NCI-H2171 treated with DMSO at 0.1 percent for 48 hours (cell line): ENCODE measurements at places on chromosomes 12 and 14.

- DNase-seq, result no peak
Observed at GRCh38 chr14:104541905-104542465, 37.6 kb upstream of the C14orf180 start.

DNA sequence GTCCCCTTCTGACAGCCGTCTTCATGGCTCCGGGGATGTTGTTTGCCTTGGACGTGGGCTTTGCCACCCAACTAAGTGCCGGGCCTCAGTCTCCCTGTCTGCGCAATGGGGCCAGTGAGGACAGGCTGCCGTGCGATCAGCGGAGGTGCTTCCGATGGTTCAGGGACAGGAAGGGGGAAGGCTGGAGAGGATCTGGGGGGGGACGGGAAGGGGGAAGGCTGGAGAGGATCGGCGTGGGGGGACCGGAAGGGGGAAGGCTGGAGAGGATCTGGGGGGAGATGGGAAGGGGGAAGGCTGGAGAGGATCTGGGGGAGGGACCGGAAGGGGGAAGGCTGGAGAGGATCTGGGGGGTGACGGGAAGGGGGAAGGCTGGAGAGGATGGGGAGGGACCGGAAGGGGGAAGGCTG lies 3.4 kb downstream of the MMP17 start:
- peak; percentile 45 for DNase-seq

DNA sequence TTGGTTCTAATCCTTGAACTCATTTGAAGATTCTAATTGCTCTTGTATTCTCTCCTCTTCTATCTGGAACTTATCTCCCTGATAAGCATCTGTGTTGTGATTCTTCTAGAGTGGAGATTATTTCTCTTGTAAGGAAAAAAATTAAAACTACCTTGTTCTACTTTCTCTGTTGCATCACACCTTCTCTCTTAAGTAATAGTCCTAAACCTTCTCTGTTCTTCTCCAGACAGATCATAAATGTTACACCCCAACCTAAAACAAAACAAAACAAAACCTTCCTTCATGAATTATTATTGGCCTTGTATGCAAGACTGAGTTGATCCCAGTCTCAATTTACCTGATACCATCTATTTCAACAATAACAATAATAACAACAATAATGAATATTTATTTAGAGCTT lies 612.1 kb downstream of the DIO2 start:
- DNase-seq, result no peak

DNA sequence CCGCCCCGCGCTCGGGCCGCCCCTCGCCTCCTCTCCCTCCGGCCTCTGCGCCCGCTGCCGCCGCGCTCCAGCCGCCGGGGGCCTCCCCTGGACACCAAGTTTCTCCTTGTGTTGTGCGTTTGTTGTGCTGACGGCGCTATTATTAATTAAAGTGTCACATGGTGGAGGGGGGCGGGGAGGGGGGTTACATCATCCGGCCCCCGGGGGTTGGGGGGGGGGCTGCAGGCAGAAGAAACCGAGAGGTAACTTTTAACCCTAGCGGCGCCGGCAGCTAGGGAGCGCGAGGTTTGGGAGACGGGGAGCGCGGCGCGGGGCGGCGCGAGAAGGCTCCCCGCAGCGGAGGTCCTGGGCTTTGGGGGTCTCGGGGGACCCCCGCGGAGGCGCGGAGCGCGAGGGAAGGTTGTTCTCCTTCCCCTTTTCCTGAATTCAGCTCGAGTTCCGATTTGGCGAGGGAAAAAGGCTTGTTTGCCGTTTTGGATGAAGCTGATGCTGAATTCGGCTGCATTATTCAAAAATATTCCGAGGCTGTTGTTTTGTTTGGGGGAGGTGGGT lies at the start of gene HRK:
Gene HRK (minus strand): TSS at position 117 of the 552 bp plus-strand sequence. CDS start 134 bp downstream, outside the sequence.
- peak; percentile 45 for DNase-seq

DNA sequence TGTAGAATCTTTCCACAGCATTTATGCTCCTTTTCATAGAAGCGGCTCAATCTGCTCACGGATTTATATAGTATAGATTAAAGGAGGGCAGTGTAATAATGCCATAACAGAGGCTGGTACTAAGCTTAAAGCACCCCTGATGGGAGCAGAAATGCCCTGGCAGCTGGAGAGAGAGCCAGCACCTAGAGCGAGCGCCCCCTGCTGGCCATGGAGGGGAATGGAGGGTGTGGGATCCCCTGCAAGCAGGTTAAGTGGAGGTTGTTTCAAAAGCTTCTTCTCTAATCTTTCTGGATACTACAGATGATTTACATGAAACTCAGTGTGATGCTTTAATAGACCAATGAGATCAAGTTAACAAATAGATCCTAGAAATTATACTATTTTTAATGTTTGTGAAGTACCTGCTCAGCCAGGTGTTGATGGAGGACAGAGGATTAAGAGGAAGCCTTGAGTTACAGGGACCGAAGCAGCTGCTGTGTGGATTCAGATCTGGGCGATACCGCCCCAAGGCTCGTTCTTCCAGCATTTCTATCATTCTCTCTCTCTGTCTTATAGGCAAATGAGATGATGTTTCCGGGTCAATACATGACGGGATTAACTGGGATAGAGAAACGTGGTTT lies 1519.3 kb upstream of the TMEM132C start:
- DNase-seq, result peak; percentile 11

DNA sequence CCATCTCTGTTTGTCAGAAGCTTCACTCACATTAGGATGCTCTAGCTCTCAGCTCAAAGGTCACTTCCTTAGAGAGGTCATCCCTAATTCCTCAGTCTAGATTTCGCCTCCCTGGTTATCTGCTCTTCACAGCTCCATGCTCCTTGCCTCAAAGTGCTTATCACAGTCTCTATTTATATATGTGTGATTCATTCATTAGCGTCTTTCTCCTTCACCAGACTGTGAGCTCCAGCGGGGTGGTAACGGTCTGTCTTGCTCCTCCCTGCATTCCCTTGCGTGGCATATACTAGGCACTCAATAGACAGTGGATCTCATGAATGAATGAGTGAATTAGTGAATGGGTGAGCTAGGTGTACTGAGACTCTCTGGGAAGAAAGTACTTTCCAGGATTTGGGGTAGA lies 6.9 kb downstream of the SYNDIG1L start:
- DNase-seq, result no peak

- DNase-seq, result no peak
Observed at GRCh38 chr12:4203772-4204376, 69.7 kb upstream of the CCND2 start.

DNA sequence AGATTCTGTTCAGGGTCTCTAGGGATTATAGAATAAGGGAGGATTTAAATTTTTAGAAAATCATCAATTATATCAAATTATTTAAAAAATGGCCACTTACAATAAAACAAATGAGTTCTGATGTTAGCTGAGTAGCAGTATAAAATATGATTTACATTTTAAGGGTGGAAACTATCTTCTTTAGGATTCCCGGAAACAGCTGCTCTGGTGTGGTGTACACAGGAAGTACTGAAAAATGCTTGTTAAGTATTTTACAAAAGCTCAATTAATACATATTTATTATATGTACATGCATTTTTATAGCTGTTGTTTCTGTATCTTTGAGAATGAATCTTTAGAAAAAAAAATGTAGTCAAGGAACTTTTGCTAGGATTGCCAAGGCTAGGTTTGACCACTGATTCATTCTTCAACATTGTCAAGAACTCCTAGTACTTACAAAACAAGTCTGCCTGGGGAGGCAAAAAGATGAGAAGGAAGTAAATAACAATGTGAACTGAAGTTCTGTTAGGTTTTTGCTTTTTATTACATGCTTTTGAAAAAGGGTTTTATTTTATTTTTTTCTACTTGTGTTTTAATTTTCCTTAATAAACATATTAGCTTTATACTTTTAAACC lies 48.0 kb downstream of the ARF6 start:
- no peak for DNase-seq

DNA sequence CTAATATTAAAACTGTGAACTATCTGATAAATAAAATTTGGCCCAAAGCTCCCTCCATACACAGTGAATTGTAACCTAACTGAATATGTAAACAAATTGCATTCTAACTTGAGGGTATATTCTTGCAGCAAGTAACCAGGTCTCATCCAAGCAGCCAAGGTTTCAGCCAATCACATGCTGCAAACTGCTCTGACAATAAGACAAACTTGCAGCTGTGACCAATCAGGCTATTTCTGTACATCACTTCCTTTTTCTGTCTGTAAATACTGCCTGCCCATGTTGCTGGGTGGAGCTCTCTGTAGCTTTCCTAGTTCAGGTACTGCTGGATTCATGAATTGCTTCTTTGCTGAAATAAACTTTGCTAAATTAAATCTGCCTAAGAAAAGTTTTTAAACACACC lies 499.0 kb downstream of the GALC start:
- no peak for DNase-seq

- DNase-seq, result no peak
Observed at GRCh38 chr12:26732005-26732908, 100.7 kb downstream of the ITPR2 start.

GRCh38 chr14:50759800-50760543 lies 71.0 kb downstream of the NIN start:
- no peak for DNase-seq

DNA sequence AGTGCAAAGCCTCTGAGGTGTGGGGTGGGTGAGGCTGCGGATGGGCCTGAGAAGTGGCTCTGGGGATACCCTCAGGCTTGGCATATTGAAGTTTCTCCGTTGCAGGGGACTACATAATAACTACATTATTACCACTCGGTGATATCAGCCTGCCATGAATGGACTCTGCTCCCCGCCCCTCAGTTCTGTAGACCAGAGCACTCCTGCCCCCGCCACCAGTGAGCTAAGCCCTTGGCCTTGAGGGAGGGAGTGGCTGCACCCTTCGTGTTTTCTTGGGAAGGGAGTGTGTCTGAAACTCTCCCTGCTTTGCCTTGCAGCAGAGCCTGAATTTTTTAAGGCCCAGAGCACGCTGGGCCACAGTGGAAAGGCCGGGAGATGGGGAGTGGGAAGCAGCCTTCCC lies 1.7 kb downstream of the ORAI1 start:
- no peak for DNase-seq

- peak; percentile 52 for DNase-seq
Observed at GRCh38 chr14:93011650-93012325, 88.8 kb downstream of the CHGA start.

DNA sequence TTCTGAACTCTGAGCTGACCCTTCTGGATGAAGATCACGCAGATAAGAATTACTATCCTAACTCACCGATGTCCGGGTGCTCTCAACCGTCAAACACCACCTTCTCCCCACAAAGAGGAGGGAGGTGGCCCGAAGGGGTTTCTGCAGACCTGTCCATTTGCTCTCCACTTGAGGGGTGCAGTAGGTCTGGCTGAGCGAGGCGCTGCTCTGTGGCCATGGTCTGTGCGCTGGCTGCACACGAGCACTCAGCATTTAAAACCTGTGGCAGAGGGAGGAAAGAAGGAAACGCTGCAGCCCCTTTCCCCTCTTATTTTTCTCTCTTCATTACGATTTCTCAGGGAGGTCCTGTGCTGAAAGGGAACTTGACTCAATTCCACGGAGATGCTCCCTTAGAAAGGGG lies 1.5 kb upstream of the HOXC13 start:
- DNase-seq, result no peak

DNA sequence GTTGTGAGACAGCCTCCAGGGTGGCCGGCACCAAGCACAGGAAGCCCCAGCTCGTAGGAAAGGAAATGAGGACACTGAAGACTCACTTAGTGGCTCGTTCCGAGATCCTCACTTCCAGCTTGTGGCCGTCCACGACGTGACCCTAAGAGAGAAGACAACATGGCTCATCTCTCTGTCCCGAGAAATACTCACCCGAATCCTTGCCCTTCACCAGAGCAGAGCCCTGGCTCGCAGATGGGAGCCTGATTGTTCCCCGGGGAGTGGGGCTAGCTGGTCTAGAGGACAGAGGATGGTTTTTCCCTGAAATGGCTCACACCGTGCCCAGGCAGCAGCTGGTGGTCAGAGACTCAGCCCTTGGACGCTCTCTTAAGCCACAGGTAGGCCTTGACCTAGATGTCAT lies 47.8 kb downstream of the RBM19 start:
- no peak for DNase-seq

GRCh38 chr14:45716572-45716971 lies 463.6 kb upstream of the MIS18BP1 start:
- peak; percentile 7 for DNase-seq

- DNase-seq, result no peak
Observed at GRCh38 chr12:108182096-108182495, 53.0 kb downstream of the WSCD2 start.

DNA sequence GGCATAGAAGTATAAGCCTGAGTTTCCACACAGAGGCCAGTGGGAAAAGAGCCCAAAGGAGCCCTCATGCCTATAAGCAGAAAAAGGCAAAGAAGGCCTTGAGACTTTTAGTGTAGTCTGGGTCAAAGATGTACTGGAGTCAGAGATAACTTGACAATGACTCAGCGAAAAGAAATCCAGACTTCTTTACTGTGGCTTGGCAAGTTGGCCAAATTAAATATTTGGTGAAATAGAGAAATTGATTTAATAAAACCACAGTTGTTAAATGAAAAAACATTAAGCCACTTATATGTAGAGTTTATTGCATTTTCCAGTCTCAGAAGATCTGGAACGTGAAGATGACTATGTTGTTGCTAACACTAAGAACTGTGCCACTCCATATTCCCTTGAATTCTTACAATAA lies 105.1 kb downstream of the TMTC3 start:
- DNase-seq, result no peak

- no peak for DNase-seq
Observed at GRCh38 chr12:109566424-109566823, 6.9 kb downstream of the MMAB start.

- no peak for DNase-seq
Observed at GRCh38 chr12:105399428-105400081, 69.1 kb downstream of the C12orf75 start.

- no peak for DNase-seq
Observed at GRCh38 chr14:56514663-56515371, 64.8 kb upstream of the TMEM260 start.

DNA sequence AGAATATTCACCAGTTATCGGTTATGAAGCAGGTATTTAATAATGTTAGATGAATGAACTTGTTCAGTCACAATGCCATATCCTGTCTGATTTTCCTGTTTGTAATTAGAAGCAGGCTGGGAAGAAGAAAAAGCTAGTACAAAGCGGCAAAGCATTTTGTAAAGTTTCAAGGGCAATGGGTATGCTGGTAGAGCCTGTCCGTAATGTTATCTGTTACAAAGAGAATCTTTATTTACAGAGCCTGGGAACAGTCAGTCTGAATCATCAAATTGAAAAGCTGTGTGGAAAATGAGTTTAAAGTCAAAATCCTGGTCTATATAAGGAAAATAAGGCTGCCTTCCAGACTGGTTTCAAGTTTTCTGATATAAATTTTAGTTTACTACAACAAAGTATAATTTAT lies 40.5 kb downstream of the PARP11 start:
- no peak for DNase-seq

DNA sequence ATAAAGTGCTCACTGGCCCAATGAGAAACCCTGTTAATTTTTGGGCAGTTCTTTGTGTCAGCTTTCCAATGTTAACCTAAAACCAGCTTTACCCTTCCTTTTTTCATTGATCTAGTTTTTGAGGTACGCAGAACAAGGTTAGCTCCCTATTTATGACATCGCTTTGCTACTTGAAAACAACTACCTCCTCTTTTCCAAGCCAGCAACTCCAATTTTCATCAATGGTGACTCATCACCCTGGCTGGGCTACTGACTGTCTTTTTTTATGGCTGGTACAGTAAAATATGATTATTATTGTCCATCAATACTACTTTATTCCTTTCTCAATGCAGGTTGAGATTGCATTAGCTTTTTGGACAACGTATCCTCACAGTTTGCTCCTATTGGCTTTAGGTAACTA lies 22.5 kb upstream of the AKAP6 start:
- peak; percentile 41 for DNase-seq
